Pulmonary artery endothelial cell (primary cell): ENCODE measurements at places on chromosomes 12 and 14. TPM values are rescaled to one million over a fixed set of nuclear protein-coding genes. Genes with fewer than 3 reads are reported as not detected.

GRCh38 chr12:100936661-100937060 is 142.1 kb downstream of the ANO4 start:
- no peak for DNase-seq

- DNase-seq, result no peak
These were observed 22.9 kb downstream of the CCDC92 start for GRCh38 chr12:123949770-123950165.

- DNase-seq, result no peak
These were observed 92.9 kb downstream of the ATP23 start for GRCh38 chr12:58034311-58034710.

DNA sequence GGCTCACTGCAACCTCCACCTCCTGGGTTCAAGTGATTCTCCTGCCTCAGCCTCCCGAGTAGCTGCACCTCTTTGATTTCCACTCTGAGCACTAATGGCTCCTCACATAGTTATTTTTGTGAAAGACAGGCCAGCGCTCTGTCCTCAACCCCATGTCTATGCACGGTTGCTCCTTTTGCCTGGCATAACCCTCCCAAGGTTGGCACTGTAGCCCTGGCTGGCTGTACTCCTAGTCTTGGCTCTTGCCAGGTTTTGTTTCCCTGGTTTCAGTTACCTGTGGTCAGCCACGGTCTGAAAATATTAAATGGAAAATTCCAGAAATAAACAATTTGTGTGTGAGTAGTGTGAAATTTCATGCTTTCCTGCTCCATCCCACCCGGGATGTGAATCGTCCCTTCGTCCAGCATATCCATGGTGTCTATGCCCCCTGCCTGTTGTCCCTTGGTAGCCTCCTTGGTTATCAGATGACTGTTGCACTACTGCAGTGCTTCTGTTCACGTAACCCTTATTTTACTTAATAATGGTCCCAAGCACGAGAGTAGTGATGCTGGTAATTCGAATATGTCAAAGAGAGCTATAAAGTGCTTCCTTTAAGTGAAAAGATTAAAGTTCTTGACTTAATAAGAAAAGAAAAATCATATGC is 12.3 kb upstream of the DCD start:
- DNase-seq, result no peak

DNA sequence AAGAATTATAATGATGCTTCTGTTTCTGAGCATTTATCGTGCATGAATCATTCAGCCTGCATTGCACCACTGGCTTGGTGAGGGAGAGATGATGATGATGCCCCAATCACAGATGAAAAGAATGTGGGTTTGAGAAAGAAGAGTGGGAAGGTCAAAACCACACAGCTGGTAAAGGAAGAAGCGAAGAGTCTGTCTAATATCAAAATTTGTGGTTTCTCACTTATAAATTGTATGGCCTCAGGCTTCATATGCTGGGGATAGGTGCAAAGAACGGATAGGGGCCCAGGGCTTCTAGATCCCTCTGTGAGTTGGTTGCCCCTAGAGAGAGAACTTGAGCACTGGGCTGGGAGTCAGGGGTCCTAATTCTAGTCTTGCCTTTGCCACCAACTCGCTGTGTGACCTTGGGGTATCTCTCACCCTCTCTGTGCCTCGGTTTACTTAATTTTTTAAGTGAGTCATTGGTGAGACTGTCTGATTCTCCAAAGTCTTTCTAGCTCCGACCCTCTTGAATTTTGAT is 2.2 kb downstream of the OASL start:
- DNase-seq, result no peak

GRCh38 chr12:95701722-95702418 is 88.7 kb downstream of the NTN4 start:
- DNase-seq, result no peak

GRCh38 chr14:103311171-103311997 is 22.7 kb upstream of the EIF5 start:
- no peak for DNase-seq

GRCh38 chr14:100849115-100849781 is 23.3 kb downstream of the MEG3 start:
- no peak for DNase-seq

DNA sequence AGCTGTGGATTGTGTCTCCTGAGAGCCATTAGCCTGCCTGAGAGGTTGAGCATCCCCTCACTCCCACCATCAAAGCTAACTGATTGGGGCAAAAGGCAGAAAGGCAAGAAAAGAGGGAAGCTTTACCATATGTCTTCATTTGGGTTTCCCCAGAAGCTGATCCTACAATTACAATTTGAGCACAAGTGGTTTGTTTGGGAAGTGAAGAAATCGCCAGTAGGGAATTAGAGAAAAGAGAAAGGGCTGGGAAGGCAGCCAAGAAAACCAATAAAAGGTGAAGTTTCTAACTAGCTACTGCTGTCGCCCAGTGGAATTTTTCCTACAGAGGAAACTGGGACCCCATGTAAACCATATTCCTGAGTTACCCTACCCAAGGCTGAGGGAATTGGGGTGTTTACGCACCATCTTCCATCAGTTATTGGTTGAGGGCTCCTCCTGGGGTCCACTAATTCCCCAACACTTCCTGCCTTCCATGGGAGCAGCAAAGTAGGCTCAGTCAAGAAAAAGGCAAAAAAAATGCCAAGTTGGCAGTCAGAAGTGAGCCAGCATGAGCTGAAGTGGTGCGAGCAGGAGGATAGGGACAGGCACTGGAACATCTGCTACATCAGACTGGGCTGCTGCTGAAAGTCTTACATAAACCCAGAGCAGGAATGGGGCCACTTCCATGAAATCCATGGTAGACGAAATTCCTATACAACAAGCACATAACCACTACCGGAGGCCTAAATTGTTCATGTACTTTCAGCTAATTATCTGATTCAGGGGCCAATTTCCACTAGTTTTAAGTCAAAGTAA is 17.3 kb downstream of the KCNK10 start:
- no peak for DNase-seq

DNA sequence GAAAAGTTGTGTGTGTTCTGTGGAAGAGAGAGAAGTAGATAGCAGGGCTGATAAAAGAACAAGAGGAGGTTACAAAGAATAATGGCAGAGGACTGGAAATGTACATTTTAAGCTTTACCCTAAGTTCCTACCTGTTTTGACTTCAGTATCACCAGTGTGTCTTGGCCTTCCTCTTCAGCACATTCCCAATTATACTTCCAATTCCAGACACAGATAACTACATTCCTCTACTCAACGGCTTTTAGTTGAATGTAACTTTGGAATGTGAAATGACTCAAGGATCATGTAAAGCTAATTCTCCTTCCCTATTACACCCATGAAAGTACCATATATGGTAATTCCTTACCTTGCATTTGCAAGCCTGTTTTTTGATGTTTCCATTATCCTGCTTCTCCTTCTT is 5.0 kb downstream of the MGST1 start:
- DNase-seq, result no peak

DNA sequence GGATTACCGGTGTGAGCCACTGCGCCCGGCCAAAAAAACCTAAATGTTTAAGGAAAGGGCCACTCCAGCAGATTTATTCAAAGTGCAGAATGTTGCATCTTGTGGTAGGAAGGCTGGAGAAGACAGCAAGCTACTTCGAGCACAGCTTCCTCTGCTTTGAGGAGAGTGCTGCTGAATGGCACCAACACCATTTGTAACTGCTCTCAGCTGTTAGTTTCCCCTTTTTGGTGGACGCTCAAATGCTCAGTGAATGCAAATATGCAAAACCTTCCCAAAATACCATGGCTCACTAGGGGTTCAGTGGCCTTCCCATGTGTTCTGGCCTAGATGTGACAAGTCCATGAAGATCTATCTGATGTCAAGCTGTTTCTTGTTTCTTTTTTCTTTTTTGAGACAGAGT is 2.9 kb upstream of the TDRD9 start:
- DNase-seq, result no peak

DNA sequence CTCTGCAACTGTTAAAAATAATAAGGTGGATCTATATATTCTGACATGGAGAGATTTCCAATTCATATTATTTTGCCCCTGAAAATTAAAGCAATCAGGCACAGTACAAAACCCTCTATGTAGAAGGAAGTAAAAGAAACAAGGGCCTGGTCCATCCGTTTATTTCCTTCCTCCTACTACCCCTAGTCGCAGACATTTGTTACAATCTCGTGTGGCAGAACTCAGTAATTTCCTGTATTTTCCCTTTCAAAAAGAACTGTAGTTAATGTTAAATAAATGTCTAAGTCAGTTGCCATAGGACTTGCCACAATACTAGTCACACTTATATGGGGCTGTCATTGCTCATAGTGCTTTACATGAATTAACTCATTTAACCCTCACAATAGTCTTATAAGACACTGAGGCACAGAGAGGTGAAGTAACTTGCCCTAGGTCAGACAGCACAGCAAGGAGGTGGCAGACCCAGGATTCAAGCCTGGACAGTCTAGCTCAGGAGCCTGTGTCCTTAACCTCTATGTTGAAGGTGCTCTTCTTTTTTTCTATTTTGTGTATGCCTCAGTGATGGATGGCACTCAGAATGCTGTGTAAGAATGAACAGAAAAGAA is 24.2 kb downstream of the NINJ2 start:
- no peak for DNase-seq

DNA sequence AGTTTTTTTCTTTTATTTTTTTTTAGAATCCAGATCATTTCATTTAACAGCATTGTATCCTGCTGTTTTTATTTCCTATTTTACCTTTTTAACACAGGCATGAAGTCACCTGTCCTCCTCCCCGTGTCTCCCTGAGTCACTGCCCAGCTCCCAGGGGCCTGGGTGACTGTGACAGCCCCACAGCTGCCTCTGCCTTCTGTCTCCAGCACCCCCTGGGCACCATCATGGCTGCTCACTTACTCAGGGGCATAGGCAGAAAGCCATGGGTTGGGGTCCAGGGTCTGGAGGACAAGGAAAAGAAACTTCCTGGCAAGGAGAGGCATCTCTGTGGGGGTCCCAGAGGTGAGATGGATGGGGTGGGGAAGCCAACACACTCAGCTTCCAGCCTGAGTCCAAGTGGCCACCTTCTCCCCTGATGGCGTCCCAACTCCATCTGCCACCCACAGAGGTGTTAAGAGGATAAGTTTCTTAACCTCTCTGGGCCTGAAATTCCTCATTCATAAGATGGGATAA is 25.3 kb downstream of the TMEM63C start:
- DNase-seq, result no peak

DNA sequence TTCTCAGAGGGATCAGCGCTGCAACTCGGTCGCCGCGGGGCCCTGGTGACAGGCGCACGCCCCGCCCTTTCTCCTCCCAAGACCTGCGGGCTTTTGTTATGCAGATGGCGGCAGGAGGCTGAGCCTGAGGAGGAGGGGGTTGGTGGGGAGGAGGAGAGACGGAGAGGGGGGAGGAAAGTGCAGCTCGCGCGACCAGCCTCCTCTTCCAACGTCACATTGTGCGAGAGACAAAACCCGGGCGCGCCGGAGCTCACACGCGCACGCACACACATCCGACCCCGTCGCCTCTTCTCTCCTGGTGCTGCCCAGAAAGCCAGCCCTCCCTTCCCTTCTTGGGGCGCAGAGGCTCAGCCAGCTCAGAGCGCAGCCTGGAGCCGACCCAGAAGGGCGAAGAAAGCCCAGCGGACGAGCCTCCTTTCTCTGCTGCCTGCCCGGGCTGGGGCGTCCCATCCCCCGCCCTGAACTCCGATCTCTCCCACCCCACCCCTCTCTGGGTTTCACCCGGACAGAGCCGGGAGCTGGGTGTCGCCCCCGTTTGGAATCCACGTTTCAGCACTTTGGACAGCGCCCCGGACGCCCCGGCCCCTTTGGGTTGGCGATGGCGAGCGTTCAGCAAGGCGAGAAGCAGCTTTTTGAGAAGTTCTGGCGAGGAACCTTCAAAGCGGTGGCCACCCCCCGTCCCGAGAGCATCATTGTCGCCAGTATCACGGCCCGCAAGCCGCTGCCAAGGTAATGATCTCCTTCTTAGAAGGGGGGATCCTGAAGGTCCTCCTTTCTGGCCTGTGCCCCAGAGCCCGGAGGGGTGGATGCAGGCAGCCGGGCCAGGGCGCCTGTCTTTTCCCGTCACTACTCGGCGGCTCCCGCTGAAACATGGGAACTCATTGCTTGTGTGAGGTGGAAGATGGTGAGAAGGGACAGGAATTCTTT is at the start of gene SRRM4:
TSS of gene SRRM4 (plus strand) at position 257 of the 927 bp plus-strand sequence. CDS start at position 599, 342 bp downstream.
- no peak for DNase-seq

DNA sequence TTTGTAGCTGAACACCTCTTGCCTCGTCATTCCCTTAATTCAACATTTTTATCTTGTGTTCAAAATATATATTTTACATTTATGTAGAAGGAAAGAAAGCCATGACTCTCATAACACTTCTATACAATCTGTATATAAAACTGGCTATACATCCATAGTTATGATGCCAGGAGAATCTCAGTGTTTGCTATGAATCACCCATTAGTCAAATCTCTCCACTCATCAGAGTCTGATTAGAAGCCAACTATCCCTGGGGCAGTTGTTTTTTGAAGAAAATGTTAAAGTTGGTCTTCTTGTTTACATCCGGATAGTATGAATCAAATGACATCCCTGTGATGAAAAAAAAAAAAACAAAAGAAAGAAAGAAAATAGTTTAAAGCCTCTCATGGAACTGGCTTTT is 503.9 kb downstream of the NELL2 start:
- DNase-seq, result no peak

- DNase-seq, result no peak
These were observed 931.4 kb downstream of the DIO2 start for GRCh38 chr14:79279645-79280597.

DNA sequence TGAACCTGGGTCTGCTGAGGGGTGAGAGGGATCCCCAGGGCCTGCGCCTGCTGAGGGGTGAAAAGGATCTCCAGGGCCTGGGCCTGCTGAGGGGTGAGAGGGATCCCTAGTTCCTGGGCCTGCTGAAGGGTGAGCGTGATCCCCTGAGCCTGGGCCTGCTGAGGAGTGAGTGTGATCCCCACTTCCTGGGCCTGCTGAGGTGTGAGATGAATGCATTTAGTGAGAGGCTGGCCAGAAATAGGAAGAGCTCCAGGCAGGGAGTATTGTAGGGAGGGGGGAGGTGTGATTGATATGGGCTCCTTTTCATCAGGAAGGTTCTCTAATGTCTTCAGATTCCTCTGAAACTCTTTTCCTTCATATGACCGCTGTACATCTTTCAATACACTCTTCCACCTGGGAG is 43.0 kb downstream of the FAM186A start:
- no peak for DNase-seq

GRCh38 chr14:93973607-93974006 is 2.8 kb downstream of the ASB2 start:
- DNase-seq, result no peak

- no peak for DNase-seq
These were observed 68.9 kb downstream of the NCOR2 start for GRCh38 chr12:124498275-124499189.

- DNase-seq, result no peak
These were observed 398.8 kb upstream of the RGS6 start for GRCh38 chr14:71533390-71533789.

GRCh38 chr12:122518908-122519307 is 7.8 kb downstream of the RSRC2 start:
- no peak for DNase-seq

GRCh38 chr14:74543771-74544438 is 50.3 kb downstream of the ISCA2 start:
- no peak for DNase-seq

Gene BDKRB2
- total RNA-seq, result not detected in 2 replicates

Gene MUCL1
- total RNA-seq, result not detected in 2 replicates

Gene PPFIA2
- 0.40 TPM in 1 of 2 replicates, not detected in the other for total RNA-seq

Gene CCDC177
- total RNA-seq, result not detected in 2 replicates

Gene ANKRD52
- total RNA-seq, result 13.1 and 21.4 TPM in 2 replicates

Gene KLRC2
- total RNA-seq, result not detected in 2 replicates

Gene TBC1D30
- total RNA-seq, result 18.8 and 19.9 TPM in 2 replicates

Gene FGF23
- not detected in 2 replicates for total RNA-seq

Gene NEUROD4
- total RNA-seq, result not detected in 2 replicates

Gene DAO
- not detected in 2 replicates for total RNA-seq

Gene GALNT9
- 0.11 and 0.33 TPM in 2 replicates for total RNA-seq

Gene ADCY6
- 34.2 and 40.6 TPM in 2 replicates for total RNA-seq

Gene ALDH1L2
- total RNA-seq, result 2.5 and 2.9 TPM in 2 replicates

Gene KCNC2
- not detected in 2 replicates for total RNA-seq
